ENCODE measurements at places on chromosomes 7 and 10.

DNA sequence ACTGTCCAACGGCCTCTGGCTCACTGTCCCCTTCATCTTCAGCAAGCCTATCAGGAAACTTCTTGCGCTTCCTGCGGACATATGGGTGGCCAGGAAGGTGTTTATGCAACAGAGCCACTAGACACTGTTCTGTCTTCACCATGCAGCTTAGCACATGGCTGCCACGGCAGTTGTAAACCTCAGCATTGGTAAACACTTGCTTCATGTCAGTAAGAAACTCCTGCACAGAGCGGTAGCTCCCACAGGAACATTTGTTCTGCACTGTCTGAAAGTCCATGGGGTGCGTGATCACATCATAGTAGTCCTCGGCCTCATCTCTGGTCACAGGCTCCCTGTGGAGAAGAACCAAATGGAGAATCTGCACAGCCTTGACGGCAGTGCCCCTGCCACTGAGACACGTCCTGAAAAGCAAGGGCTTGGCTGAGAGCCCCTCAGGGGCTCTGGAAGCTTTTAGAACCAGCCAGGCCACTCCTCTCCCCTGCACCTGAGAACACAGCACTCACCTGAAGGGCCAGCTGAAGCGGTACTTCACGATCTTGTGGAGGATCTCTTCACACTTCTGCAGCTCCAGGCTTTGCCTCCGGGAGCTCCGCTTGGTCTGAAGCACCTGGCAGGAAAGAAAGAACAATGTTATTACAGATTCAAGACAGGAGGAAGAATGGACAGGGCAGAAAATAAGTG is 8.8 kb downstream of the FZD9 start:
- DNase-seq: no peak

DNA sequence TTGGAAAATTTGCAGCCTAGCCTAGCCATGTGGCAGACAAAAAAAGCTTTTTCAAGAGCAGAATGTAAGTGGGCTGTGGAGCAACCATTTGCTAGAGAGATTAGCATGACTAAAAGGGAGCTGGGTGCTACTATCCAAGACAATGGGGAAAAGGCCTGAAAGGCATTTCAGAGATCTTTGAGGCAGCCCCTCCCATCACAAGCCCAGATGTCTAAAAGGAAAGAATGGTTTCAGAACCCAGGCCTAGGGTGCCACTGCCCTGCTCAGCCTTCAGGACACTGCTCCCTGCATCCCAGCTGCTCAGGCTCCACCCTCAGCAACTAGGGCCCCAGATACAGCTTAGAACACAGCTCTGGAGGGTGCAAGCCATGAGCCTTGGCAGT is 24.7 kb downstream of the PNLIPRP3 start:
- DNase-seq: no peak

- DNase-seq: no peak
Measured at GRCh38 chr7:4051696-4052095, 630.4 kb upstream of the FOXK1 start.

DNA sequence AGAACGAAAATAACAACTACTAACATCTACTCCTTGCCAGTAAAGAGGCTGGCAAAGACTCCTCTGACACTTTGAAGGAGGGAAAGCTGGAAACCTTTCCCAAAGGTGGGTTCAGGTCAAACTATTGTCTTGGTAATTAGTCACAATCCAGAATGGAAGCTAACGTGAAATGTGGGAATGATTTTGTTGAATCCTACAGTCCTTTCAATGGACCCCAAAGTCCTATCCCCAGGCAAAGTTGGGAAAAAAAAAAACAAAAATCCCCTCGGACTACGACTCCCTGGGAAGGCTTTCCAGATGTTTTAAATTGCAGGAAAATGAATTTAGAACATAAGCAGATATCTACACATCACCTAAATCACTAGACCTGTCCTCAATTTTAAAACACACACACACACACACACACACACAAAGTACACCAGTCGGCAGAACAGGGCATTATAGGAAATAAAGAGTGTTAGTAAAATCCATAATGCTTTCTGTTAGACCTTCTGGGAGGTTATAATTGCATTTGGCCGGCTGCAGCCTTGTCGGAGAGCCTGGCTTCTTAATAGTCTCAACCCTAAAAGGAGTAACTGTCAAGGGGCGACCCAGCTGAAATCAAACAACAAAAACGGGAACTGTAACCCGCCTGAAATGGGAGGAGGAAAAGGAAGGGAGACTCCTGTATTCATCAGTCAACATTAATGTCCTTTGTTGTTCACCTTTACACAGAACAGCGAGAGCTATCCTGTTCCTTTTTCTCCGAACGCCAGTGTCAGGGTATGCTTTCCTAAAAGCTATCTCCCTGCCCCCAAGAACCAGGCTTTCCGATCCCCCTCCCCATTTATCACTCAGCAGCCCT is 1.5 kb downstream of the DOCK4 start:
- no peak for DNase-seq

DNA sequence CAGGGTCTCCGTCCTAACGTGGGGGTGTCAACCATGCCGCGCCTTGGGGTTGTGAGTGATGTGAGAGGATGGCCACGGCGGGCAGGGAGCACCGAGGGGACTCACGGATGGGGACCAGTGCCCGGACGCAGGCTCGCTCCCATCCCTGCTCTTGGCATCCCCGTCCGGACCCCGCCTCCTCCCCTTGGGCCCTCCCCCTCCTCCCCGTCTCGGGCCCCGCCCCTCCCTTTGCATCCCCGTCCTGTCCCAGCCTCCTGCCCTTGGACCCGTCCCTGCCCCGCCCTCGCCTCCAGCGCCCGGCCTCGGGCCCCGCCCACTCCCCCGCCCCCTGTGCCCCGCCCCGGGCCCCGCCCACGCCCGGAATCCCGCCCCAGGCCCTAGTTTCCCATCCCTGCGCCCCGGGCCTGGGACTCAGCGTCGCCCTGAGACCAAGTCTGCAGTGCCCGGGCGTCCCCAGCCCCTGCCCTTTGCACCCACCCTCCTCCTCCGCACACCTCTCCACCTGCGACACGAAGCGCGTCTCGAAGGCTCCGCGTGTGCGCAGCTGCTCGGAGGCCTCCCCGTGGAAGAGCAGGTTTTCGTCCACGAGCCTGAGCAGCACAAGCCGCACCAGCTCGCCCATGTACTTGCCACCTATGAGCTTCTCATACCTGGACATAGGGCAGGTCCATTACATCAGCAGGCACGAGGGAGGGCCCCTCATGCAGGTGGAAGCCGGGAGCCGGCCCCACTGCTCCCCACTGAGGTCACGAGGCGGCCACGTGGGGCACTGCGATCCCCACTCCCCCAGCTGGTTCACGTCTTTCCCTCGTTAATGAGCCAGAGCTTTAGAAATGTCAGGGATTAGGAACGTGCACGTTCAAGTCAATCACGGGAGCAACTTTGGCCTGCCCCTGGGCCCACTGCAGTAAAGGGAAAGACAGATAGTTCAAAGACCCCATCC is 5.1 kb upstream of the MYL7 start:
- DNase-seq: peak; percentile 41

DNA sequence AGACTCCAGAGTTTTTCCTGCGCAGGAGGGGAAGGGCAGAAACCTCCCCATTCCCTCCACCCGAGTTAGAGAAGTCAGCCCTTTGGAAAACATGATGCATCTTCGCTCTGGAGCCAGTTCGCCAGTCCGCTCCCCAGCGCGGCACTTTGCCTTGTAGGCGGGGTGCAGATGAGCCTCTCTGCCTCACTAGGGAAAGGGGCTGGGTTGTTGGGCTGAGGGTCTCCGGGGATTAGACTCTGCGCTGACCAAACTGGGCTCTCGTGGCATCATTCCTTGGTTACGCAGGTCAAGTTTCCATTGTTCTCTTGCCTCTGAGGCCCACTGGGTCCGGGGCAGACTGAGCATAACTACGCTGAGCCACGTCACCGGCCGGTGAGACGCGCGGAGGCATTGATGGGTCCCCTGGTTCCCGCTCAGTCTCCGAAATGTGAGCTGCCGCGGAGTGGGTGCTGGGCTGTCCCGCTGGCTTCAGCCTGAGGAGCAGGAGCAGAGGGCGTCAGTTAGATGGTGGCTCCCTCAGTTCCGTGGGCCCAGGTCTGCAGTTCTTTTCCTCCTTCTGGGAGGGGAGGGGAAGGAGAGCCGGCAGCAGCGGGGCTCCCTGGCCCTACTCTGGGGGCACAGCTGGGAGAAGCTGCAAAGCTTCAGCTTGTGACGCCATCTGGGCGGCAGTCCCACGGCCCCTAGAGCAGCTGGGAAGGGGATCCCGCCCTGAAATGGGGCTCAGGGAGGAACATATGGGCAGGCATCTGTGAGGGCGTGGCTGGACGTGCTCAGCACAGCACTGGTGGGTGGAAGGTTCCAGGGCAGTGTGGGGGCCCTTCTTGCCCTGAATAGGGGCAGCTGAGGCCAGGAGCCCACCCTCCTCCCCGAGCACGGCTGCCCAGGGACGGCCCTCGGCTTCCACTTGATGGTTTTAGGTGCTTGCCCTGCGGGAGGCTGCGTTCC is 121.3 kb upstream of the BTBD16 start:
- no peak for DNase-seq

DNA sequence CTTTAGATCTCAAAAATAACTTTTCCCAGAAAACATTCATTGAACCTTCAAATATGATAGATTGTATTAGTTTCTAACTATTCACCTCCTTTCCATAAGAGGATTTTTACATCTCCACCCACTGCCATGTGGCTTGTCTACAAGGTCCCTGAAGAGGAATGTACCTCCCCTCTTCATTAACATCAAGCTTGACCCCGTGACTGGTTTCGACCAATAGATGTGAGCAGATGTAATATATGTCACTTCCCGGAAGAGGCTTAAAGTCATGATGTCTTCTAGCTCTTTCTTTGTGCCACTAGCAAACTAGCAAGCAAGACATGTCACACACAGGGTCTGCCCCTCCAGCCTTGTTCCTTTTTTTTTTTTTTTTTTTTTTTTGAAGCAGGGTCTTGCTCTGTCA is 6.9 kb downstream of the BAZ1B start:
- no peak for DNase-seq

- no peak for DNase-seq
Measured at GRCh38 chr7:140215281-140215680, 38.5 kb upstream of the KDM7A start.

- DNase-seq: no peak
Measured at GRCh38 chr10:83539528-83540308, 599.6 kb upstream of the GHITM start.

GRCh38 chr10:76122056-76122455 is 690.6 kb downstream of the LRMDA start:
- DNase-seq: no peak

GRCh38 chr10:6382081-6382480 is 179.3 kb downstream of the PFKFB3 start:
- DNase-seq: no peak

DNA sequence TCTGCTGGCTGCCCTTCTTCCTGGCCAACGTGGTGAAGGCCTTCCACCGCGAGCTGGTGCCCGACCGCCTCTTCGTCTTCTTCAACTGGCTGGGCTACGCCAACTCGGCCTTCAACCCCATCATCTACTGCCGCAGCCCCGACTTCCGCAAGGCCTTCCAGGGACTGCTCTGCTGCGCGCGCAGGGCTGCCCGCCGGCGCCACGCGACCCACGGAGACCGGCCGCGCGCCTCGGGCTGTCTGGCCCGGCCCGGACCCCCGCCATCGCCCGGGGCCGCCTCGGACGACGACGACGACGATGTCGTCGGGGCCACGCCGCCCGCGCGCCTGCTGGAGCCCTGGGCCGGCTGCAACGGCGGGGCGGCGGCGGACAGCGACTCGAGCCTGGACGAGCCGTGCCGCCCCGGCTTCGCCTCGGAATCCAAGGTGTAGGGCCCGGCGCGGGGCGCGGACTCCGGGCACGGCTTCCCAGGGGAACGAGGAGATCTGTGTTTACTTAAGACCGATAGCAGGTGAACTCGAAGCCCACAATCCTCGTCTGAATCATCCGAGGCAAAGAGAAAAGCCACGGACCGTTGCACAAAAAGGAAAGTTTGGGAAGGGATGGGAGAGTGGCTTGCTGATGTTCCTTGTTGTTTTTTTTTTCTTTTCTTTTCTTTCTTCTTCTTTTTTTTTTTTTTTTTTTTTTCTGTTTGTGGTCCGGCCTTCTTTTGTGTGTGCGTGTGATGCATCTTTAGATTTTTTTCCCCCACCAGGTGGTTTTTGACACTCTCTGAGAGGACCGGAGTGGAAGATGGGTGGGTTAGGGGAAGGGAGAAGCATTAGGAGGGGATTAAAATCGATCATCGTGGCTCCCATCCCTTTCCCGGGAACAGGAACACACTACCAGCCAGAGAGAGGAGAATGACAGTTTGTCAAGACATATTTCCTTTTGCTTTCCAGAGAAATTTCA is 1.7 kb downstream of the ADRB1 start:
- no peak for DNase-seq

GRCh38 chr7:25860275-25861163 is 291.5 kb upstream of the NFE2L3 start:
- no peak for DNase-seq

DNA sequence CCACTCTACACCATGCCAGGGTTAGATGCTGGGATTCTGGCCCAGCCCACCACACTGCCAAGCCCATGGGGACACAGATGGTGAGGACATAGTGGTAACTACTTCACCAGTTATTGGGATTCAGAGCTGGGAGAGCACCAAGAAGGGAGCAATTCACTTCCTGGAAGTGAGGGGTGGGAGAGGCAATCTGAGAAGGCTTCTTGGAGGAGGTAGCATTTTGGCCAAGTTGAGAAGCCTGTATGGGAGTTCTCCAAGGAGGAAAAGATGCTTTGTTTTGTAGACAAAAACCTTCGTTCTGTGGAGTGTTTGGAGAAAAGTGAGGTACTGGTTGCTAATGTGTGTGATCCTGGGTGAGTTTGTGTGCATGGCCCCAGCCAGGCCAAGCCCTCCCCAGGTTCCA is 3.8 kb upstream of the PRKRIP1 start:
- no peak for DNase-seq

GRCh38 chr7:47142867-47143175 is 439.1 kb downstream of the TNS3 start:
- no peak for DNase-seq

DNA sequence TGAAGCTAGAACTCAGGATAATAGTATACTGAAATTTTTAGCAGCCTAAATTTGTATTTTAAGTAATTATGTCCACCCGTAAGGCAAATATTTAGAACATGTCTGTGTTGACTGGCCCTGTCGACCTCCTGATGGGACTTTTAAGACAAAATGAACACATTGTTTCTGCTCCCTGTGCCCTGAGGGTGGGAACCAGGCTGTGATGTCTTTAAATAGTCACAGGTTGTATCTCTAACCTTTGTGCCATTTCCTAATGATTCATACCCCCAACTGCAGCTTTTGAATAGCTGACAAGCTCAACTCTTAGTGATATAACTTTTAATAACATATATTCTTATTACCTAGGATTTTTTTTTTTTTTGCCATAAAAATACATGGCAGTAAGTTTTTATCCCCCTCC is 494.9 kb upstream of the AKR1E2 start:
- DNase-seq: no peak

DNA sequence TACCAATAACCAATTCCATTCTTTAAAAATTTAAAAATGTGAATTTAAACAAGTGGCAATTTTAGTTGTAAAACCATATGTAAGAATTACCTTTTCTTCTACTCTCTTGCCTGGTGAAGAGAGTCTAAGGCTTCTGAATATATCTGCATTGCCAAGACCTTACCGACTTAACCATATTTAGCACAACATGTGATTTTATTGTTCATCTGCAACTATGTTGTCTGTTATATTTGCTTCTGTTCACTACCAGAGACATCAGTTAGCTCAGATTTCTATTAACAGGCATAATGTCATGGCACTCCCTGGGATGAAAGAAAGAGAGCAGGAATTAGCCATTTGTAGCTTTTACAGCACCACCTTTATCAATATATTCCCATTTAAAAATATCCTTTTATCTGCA is 55.3 kb downstream of the CHN2 start:
- DNase-seq: no peak

GRCh38 chr10:112915590-112916572 is 34.2 kb upstream of the TCF7L2 start:
- peak; percentile 80 for DNase-seq

- no peak for DNase-seq
Measured at GRCh38 chr10:28367929-28368484, 65.1 kb upstream of the MPP7 start.

Data from HCT116 (cell line).